ENCODE measurements at places on chromosomes 13 and 19.

GRCh38 chr19:48962029-48962848 lies 2.9 kb upstream of the FTL start:
- no peak for DNase-seq

DNA sequence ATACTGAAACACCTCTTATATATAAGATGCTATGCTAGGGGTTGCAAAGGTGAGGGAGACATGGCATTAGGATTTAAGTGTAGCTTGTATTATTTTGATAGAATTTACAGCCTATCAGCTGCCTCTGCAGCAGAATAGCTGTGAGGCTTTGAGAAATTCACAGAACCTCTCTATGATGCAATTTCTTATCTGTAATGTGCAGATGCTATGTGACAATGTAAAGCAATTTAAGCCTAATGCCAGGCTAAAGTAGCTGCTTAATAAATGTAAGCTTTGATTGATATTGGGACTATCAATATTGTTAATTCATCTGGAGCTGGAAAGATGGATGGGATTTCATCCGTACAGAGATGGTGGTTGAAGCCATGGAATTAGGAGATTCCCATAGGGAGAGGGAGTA lies 1.6 kb downstream of the ADGRE3 start:
- DNase-seq, result no peak

GRCh38 chr13:66483712-66484111 lies 746.4 kb downstream of the PCDH9 start:
- DNase-seq, result no peak

- DNase-seq, result peak; percentile 24
These were observed at the start of gene DENND1C for GRCh38 chr19:6481541-6482342. TSS of gene DENND1C (minus strand) at chr19:6481787. CDS start at chr19:6481695, 92 bp downstream.

GRCh38 chr13:66888698-66889097 lies 341.4 kb downstream of the PCDH9 start:
- DNase-seq, result no peak

DNA sequence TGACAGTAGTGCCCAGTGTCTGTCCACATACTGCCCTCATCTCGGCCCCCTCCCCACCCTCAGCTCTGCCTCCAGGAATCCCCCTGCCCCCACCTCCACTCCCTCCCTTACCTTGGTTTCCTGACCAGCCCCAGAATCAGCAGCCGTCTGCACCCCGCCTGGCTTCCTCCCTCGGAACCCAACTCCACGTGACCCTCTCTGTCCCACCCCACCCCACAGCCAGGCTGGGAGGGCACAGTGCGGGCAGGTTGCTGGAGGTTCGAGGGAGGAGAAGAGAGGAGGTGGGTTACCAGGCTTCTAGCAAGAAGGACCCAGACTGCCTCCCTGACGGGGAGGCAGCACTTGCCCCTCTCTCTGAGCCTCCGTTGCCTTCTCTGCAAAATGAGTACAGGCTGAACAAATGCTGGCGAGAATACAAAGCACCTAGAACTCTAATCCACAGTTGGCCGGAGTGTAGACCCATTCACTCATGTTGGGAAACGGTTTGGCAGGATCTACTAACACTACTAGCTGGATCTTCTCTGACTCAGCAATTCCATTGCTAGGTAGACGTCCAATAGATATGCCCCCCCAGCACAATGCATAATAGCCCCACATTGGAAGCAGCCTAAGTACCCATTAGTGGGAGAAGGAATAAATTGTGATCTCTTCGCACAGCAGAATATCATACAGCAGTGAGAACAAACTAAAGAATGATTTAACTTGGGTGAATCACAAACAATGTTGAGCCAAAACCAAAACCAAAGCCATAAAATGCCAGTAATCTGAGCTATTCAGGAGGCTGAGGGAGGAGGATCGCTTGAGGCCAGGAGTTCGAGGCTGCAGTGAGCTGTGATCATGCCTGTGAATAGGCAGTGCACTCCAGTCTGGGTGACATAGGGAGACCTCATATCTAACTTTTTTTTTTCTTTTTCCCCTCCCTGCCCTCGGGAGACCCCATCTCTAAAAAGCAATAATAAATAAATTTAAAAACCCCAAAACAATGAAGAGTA lies at the start of gene RASAL3:
RASAL3 (minus strand) TSS at position 151 of the 992 bp plus-strand sequence. CDS start 186 bp downstream, outside the sequence.
- peak; percentile 18 for DNase-seq

GRCh38 chr13:105089858-105090643 lies 1445.4 kb downstream of the EFNB2 start:
- no peak for DNase-seq

- no peak for DNase-seq
These were observed 558.8 kb upstream of the KLHL1 start for GRCh38 chr13:70666883-70667556.

Measured in effector CD8-positive, alpha-beta T cell (primary cell).